GM04503 (cell line): ENCODE measurements at places on chromosomes 3 and 15.

GRCh38 chr3:72547183-72547582, 301.1 kb downstream of the SHQ1 start:
- no peak for DNase-seq

- no peak for DNase-seq
Observed at GRCh38 chr3:47283591-47284364, 1.0 kb downstream of the KLHL18 start.

- DNase-seq, result no peak
Observed at GRCh38 chr15:57443486-57443885, 67.2 kb downstream of the CGNL1 start.

GRCh38 chr15:99925661-99926461, 192.6 kb upstream of the LYSMD4 start:
- DNase-seq, result no peak

GRCh38 chr15:40097968-40098476, 10.7 kb downstream of the BMF start:
- DNase-seq, result no peak

DNA sequence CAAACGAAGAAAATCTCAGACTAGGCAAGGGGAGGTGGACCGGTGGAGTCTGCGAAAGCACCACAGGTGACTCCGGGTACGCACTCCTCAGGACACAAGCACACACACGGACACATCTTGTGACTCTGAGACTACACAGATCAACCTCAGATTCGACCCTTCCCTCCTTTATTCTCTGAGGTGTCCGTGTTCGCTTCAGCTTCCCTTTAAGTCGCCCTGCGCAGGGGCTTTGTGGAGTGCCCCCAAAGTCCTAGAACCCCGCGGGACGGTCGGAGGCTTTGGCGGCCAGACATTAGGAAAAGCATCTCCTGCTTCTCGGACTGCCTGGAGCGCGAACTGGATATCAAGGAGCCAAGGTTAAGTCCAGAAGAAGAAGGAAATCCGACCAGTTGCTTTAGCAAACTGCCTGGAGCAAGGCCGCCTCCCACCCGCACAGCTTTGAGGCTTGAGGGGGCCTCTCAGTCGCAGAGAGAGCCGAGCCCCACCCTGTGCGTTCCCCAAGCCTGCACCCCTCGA, 730 bp downstream of the DGKG start:
- DNase-seq, result no peak

GRCh38 chr15:63065262-63066221, 23.0 kb downstream of the TPM1 start:
- DNase-seq, result no peak

- no peak for DNase-seq
Observed at GRCh38 chr3:145429546-145429945, 731.4 kb downstream of the PLOD2 start.

DNA sequence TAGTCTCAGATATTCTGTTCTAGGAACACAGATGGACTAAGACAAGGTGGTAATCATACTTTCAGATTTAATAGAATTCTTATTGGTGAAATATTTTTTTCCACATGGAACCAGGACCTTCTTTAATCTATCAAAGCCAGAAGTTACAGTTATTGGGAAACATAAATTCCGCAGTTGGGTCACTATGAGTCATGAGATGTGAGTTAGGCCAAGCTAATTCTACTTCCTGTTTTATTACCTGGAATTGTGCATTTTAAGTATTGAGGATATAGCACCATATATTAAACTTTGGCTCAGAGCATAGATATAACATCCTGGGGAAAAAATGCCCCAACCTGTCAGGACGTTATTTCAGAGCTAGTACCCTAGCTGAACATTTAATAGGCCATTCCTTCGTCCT, 96.4 kb upstream of the P3H2 start:
- no peak for DNase-seq

- no peak for DNase-seq
Observed at GRCh38 chr3:146517684-146518435, 26.5 kb downstream of the PLSCR1 start.

DNA sequence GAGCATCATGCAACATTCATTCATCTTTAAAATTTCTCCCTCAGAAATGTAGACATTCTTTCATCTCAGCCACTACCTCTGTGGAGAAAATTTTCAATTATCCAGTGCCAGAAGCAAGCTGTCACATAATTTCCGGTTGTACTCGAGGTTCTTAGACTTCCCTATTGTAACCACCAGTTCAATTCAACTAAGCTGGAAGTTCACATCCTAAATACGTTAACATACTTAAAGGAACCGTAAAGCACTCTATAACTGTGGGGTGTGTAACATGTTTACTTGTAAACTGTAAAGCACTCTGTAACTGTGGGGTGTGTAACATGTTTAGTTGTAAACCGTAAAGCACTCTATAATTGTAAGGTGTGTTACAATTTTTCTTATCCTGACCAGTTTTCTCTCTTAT, 150.3 kb downstream of the PLCL2 start:
- no peak for DNase-seq

- no peak for DNase-seq
Observed at GRCh38 chr3:179660872-179661271, 8.0 kb downstream of the USP13 start.

DNA sequence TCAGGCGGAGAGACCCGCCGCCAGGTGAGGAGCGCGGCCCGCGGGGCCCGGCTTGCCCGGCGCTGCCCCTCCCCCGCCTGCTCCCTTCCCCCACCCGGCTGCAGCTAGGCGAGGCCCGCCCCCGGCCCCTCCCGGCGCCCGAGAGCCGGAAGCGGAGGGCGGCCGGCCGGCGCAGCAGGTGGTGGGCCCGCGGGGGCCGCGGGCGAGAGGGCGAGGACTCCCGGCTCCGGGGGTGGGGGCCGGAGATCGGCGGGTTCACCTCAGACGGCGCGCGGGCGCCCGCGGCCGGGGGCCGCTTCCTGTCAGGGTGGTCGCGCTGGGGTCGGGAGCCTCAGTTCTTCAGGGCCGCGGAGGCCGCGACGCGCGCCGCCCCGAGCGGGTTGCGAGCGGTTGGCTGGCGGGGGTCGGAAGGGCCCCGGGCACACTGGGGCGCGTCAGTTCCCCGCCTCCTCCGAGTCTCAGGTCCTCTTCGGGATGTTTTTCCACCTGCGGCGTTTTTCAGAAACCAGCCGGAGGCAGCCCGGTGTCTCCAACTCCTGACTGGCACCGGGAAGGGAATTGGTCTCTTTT, 395 bp downstream of the ZFAND6 start:
- no peak for DNase-seq

- DNase-seq, result no peak
Observed at GRCh38 chr3:113163152-113163551, 48.2 kb upstream of the BOC start.

GRCh38 chr3:24311881-24312280, 182.8 kb downstream of the THRB start:
- no peak for DNase-seq

- no peak for DNase-seq
Observed at GRCh38 chr3:126124148-126124868, 40.4 kb upstream of the SLC41A3 start.

DNA sequence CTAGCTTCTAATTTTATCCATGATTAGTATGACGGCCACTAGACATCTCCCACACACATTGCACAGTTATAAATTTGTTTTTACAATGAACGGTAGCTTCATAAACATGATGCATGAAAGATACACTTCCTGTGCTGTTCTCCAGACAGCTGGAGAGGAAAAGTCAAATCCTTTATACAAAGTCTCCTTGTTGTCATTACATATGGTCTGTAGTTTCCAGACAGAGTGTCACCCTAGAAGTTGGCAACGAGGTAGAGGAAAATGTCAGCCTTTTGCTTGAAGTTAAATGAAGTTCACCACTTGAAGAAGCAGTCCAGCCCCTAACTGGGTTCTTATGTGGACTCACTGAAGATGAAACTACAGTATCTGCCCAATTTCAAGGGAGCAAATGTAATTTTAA, 253.0 kb upstream of the P2RY1 start:
- DNase-seq, result no peak

- DNase-seq, result no peak
Observed at GRCh38 chr15:26572602-26573350, 200.1 kb downstream of the GABRB3 start.

DNA sequence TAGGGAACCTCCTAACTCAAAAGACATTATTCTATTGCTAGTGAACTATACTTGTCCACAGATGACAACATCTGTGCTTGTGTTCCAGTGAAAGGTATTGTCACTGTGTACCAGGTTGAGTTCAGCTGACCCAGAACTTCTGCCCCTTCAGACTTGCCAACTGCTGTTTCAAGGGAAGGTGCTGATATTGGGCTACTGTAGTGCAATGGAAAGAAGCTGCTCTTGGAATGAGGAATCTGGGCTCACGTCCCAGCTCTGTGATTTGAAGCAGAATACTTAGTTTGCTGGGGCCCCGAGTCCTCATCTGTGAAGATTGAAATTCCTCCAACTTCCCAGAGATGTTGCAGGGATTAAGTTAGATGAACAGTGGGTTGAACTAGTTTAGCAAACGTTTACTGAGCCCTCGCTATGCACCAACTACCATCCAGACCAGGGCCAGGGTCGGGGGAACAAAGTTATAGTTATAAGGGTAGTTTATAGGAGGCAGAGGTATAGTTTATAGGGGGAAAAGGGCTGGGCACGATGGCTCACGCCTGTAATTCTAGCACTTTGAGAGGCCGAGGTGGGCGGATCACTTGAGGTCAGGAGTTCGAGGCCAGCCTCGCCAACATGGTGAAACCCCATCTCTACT, 15.9 kb upstream of the UMPS start:
- DNase-seq, result peak; percentile 13

- no peak for DNase-seq
Observed at GRCh38 chr3:18223571-18223970, 201.6 kb downstream of the SATB1 start.

DNA sequence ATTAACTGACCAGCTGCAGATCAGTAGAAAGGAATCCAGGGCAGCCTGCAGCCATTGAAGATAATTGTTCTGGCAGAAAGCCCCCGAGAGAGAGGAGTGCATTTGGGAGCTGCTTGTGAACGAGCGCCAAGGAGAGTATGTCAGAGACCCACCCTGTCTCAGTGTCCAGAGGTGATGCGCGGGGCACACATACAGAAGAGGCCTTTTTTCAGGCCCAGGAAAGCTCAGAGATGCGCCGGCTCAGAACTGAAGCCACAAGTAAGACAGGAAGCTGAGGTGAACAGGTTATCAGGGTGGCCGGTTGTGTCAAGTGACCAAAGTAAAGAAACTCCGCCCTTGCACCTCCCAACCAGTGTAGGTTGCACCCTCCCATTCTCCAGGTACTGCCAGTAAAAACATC, 59.8 kb upstream of the HEG1 start:
- peak; percentile 85 for DNase-seq

DNA sequence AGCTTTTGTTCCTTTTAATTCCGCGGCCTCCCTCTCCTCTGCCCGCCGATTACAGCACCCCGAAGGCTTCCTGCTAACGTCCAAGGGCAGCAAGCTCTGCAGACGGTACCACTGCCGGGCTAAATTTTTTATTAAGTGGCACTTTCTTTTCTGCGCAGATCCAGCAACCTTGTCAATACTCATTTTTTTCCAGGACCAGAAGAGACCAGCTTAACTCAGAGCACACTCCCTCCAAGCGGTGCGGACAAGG, 542 bp upstream of the MEIS2 start:
- no peak for DNase-seq

DNA sequence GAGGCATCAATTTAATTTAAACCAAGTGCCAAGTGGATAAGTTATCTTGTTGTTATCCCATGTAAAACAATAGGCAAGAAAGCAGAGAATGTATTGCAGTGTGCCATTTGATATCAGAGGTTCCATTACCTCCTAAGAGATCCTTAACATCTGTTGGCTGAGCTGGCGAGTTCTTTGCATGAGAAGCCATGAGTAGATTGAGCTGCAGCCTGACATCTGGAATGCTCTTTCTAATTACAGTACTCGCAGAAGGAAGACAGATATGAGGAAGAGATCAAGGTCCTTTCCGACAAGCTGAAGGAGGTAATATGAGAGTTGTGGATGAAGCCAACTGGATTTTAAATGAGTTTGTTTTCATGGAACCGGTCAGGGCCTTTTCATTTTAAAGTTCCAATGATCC, 19.4 kb downstream of the TPM1 start:
- DNase-seq, result no peak

DNA sequence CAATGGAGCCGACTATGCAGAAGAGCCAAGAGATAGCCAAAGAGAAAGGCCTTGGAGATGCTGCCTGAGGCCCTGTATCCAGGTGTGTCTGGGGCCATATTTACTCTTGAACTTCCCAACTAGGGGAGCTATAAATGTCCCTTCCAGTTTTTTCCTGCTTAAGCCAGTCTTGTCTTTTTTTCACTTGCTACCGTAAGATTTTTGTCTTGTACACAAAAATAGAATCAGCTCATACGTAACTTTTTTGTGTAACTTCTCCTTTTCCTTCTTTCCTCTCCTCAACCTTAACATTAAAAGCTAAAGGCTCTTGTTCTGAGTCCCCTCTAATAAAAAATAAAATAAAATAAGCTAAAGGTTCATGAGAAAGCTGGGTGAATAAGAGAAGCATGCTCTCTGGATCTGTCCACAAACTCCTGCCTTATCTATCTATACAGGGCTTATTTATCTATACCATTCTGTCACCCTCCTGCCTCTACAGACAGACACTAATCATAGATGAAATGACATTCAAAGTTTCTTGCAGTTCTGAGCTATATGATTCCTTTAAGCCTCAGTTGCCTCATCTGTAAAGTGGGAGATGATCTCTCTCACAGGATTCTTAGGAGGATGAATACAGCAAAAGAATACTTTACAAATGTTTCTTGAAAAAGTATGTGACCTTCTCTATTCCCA, 4.6 kb downstream of the SUMF1 start:
- DNase-seq, result no peak

DNA sequence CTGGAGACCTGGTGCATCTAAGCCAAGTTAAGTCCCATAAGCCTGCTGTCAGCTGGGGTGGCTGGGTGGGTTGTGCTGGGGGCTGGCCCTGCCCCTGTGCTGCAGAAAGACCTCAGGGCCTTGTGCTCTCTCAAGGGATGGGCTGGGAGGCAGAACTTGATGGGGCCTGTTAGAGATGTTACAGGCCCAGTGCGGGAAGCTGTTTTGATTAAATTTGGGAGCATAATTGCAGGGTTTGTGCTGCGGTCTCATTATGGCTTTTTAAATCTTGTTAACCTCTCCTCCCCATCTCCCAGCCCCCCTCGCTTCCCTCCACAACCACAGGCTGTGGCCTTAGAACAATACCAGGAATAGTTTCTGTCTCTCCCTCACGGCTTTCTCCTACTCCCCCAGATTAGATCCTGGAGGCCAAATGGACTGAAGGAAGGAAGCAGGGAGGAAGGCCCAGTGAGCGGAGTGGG, 87.6 kb upstream of the TLE3 start:
- DNase-seq, result no peak

- DNase-seq, result no peak
Observed at GRCh38 chr3:117699058-117699457, 989.5 kb downstream of the TUSC7 start.

GRCh38 chr3:50574444-50574831, 5.1 kb downstream of the HEMK1 start:
- DNase-seq, result no peak

- peak; percentile 18 for DNase-seq
Observed at GRCh38 chr3:4776980-4777581, 202.2 kb upstream of the BHLHE40 start.

- no peak for DNase-seq
Observed at GRCh38 chr15:59401824-59402569, 29.3 kb upstream of the MYO1E start.

- no peak for DNase-seq
Observed at GRCh38 chr3:188219147-188219546, 65.2 kb downstream of the LPP start.

GRCh38 chr15:89143503-89144162, 55.4 kb downstream of the ABHD2 start:
- DNase-seq, result peak; percentile 86
